ENCODE measurements at places on chromosomes 3 and 15.

- DNase-seq: no peak
Observed at GRCh38 chr15:81083201-81083600, 50.9 kb upstream of the CFAP161 start.

DNA sequence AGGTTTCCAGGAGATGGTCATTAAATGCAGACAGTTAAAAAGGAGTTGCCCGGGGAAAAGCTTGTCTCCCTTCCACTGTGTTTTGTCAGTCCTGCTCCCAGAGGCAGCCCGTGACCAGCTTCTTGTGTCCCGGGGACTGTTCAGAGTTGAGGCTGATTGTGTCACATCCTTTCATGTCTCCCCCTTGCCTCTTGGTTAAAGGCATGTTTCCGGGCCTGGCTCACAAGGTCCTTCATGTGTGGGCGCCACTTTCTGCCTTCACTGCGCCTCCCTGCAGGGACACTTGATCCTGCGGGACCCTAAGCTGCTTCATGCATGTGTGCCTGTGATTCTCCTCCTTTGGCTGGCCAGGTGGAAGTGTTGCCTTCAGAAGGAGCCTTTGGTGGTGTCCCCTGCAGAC, 9.2 kb downstream of the CHCHD6 start:
- DNase-seq: no peak

- no peak for DNase-seq
Observed at GRCh38 chr3:101124125-101124524, 130.9 kb upstream of the ABI3BP start.

- no peak for DNase-seq
Observed at GRCh38 chr3:111238885-111239284, 167.3 kb downstream of the NECTIN3 start.

- DNase-seq: no peak
Observed at GRCh38 chr3:121436641-121437040, 109.1 kb downstream of the POLQ start.

DNA sequence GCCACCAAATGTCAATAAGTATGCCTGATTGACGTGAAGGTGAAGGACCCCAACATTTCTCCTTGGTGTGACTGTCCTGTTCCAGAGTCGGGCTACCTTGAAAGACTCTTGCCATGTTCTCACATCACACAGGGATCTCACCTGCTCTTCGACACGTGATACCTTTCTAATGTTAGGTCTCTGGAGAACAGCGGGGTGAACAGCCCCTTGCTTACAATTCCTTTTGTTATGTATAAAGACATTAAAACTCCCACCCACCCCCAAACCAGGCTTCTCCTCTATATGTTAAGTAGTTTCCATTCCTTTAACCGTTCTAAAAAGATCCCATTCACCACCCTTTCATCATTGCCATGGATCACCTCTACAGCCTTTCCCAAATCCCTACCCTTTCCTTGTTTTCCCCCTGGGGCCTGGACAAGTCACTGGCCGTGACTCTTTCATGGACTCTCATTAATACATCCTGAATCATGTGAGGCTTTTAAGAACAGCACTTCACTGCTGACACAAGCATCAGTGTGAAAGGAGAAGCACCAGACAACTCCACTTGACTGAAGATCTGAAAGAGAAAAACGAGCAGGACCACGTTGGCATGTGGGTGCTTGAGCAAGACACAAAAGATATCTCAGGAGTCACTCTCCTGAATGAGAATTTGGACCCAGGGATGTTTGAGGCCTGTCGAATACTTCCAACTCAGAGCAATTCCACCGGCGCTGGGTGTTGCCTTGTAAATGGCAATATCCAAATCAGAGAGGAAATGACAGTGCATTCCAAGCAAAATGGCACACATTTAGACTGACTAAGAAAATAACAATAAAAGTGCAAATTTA, 115.0 kb downstream of the FOXP1 start:
- no peak for DNase-seq

GRCh38 chr3:128112357-128112968, 11.1 kb downstream of the RUVBL1 start:
- DNase-seq: no peak

DNA sequence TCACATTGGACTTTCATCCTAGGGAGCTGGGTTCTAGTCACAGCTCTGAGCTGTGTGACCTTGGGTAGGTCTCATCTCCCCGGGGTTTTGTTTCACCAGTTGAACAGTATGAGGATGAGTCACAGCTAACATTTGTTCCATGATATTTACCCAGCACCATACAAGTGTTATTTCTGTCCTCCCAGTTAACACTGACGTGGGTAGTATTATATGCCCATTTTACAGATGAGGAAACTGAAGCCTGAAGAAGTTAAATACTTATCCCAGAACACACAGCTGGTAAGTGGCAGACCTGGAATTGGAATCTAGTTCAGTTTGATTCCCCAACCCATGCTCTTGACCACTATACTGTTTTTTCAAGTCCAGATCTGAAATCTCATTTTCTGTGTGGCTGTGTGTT, 908 bp upstream of the RARB start:
- DNase-seq: no peak

DNA sequence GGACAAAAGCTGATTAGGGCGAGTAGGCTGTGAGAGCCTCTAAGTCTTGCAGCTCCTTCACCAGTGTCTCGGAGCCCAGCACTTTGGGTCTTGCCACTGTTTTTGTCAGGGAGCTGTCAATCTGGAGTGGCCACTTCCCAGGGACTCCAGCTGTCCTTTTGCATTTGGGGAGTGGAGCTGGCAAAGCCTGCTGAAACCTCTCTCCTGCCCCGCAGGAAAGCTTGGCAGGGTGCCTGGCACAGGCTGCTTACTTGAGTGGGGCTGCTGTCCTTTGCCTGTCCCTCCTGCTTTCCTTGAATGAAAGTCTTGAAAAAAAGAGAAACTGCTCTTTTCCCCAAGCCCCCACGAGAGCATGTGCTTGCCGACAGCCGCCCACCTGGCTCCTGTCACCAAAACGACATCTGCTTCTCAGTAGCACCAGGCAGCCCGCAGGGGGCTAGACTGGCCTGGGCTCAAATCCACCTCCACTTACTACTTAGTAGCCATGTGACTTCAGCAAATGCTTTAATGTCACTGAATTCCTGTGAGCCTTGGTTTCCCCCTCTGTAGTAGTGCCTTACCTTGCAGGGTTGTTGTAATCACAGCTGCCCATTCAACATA, 13.7 kb downstream of the USP13 start:
- no peak for DNase-seq

DNA sequence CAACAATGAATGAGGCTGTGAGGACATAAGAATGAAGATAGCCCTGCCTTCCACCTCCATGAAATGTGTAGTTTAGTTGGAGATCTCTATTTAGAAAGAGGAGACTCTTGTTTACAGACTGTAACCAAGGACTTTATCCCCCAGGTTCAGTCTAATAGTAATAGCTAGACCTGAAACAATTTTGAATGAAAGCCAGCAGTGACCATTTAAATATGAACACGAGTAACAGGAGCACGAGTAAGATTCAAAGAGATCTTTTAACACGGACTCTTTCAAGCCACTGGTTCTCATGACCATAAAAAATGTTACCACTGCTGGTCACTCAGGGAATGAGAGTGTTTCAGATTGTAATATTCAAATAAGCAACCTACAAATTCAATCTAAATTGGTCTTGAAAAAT, 123.1 kb downstream of the FMN1 start:
- no peak for DNase-seq

- DNase-seq: no peak
Observed at GRCh38 chr3:118573912-118574311, 460.7 kb downstream of the IGSF11 start.

- DNase-seq: no peak
Observed at GRCh38 chr3:188067932-188068331, 86.0 kb upstream of the LPP start.

GRCh38 chr3:186058225-186058624, 50.7 kb downstream of the ETV5 start:
- no peak for DNase-seq

- no peak for DNase-seq
Observed at GRCh38 chr15:54017959-54018358, 39.7 kb downstream of the UNC13C start.

- DNase-seq: no peak
Observed at GRCh38 chr15:62539236-62539635, 374.2 kb upstream of the C2CD4B start.

- no peak for DNase-seq
Observed at GRCh38 chr3:15368561-15369135, 36.3 kb upstream of the SH3BP5 start.

GRCh38 chr3:186308549-186308948, 53.5 kb downstream of the DGKG start:
- DNase-seq: no peak

DNA sequence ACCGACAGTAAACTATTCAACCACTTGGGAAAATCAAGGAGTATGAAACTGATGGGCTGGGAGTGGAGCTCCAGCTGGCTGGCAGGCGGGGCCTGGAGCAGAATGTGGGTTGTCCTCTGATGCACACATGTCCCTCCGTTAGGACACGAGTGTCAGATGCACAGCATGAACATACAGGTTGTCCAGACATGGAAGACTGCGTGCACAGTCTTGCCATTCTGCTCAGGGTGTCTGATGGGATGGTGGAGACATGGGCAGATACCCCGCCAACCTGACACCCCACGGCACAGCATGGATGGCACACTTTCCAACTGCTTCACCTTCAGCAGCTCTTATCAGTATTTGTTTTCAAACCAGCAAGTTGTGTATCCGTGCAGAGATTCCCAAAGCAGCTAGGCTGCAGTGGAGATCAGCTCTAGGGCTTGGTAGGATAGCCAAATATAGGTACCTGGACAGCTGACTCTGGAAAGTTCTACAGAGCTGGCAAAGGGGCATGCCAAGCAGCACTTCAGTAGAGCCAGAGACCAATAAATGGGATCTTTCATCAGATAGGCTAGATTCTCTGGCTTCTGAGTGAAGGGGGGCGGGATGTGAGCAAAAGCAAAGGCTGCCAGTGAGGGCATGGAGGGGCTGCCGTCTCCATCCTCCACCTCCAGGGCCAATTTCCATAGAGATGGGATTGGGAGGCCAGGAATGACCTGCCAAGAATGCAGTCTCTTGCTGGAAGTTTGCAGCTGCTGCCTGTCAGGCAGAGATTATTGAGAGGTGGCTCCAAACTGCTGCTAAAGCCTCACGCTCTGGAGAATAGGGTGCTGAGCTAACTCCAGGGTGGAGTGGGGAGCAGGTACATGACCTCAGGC, 47.2 kb upstream of the KY start:
- DNase-seq: no peak

DNA sequence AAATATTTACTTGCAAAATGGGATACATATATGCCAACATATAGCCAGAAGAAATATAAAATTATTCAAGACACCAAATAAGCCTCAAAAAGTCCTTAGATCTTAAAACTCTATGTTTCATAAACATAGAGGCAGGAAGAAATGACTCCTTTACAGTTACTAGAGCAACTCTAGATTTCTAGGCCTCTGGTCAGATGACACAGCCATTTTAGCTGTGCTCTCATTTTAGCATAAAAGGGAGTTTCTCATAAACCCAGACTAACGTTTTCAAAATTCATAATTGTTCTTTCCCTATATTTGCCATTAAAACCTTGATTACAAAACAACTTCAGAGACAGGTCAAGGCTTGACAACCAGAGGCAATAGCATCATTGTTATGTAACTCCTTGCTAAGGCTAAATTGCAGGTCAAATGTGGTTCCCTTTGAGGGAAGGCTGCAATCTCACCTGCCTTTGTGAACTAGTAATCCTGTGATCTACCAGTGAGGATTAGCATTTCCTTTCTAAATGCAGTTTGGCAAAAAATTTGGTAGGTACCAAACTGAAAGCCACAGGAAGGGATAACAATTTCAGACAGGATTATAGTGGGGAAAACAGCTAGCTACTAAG, 8.2 kb downstream of the THOC7 start:
- DNase-seq: no peak

- no peak for DNase-seq
Observed at GRCh38 chr3:173863551-173863950, 466.0 kb downstream of the NLGN1 start.

- DNase-seq: no peak
Observed at GRCh38 chr3:192220915-192221314, 506.4 kb downstream of the FGF12 start.

DNA sequence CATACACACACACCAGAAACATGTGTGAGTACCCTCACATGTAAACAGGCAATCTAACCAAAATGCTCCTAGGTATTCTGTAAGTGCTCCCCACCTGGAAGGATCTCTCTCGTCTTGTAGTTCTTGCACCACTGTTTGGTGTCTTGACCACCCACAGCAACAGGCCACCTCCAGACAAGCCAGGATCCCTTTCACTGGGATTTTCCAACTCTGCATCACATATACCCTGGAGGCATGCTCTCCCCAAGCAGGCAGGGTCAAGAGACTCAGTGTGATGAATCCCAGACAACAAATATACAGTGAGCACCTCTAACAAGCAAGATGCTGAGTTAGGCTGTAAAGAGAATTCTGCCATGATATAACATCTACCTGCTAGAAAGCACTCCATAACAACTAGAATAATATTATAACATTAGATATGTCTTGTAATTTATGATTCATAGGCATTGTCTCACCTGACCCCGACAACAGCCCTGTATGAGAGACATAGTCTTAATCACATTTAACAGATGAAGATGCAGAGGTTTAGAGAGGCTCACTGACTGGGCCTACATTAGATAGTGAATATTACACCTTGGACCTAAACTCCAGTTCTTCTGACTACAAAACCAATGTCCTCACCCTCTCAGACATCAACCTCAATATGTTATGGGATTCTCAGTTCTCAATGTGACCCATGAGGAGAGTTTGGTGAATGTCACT, 76.5 kb upstream of the BCL6 start:
- no peak for DNase-seq

GRCh38 chr3:169964176-169964575, 2.4 kb upstream of the SEC62 start:
- no peak for DNase-seq

DNA sequence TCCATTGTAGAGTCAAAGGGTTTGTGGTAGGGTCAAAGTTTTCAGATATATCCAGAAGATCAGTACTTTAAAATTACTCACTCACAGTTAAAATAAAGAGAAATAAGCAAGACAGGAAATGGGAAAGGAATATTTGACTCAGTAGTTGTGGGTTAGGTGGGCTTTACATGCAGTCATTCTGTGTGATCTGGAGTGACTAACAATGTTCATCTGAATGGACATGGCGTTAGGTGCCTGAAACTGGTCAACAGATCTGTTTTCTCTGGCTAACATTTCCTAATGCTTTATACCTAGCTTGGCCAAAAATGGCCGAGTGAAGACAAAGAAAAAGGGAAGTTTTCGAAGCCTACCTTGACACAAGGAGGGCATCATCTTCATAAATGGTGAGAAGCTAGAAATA, 133.4 kb upstream of the SATB1 start:
- DNase-seq: no peak

All from left renal cortex interstitium (tissue), 4 donors.